Cardiac septum (tissue), 1 donor: ENCODE measurements at places on chromosomes 11 and 22.

DNA sequence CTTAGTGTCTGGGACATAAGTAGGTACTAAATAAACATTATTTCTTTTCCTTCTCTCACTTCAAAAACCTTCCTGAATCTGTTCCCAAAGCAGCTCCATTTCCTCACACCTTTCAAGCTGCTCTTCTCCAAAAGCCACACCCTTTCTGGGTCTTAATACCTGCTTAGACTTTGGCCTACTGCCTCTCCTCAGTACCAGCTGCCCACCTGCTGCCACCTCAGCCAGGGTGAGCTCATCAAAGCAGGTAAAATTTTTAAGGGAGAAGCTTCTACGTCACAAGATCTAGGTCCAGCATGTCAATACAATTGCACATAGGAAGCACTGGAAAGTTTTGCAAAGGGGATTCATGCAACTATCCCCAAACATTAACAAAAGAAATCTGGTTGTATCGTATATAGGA is 108.4 kb downstream of the RPL27A start:
- no peak for DNase-seq

DNA sequence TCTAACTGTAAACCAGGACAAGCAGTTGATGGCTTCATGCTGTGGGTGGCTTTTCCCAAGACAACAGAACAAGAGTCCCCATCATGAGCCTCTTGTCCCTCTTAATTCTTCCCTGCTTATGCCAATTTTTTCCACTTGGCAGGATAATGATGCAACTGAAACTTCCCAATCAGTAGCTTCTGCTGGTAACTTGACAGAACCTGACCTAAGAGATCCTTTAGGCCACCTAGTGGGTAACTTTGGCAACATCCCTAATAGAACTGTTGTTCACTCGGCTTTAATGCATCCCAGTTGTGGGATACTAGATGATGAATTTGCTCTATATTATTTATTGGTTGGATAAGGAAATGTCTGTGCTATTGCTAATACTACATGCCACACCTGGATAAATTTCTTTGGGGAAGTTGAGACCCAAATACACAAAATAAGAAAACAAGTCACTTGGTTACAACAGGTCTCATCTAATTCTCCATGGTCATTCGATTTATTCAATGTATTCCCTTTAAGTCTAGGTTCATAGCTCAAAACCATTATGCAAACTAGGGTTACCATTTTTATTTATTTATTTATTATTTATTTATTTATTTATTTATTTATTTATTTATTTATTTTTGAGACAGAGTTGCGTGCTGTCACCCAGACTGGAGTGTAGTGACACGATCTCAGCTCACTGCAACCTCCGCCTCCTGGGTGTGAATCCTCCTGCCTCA is 41.4 kb upstream of the NFAM1 start:
- DNase-seq: no peak

DNA sequence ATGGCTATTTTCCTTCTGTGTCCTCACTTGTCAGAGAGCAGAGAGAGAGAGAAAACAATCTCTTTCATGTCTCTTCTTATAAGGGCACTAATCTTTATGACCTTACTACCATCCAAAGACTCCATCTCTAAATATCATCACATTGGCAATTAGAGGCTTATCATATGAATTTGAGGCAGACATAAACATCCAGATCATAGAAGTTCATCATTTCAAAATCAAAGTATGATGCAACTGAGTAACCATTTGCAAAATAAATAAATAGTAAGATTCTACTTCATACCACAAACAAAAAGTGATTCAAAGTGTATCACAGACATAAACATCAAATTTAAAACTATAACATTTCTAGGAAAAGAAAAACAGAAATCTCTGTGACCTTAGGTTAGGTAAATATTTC is 504.7 kb upstream of the ARHGAP42 start:
- no peak for DNase-seq

DNA sequence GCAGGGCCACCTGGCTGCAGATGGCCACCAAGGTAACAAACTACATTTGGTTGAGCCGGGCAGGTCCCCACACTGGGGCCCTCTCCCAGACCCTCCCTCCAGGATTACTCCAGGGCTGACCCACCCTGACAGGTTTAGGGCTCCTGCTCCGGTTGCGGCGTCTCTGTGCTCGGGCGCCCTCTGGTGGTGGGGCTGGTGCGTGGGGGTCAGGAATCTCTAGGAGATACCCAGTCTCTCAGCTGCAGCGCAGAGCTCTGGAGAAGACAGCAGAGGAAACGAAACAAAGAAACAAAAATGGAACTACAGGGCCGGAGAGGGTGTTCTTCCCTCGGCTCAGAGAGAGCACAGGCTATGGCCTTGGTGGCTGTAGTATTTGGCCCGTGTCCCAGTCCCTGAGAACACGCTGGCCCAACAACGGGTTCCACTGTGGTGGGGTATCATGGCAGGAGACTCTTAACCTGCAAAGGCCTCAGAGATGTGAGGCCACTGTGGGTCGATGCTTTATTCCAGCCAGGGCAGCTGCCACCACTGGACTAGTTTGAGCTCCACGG is 2.4 kb downstream of the C11orf96 start:
- peak; percentile 91 for DNase-seq

- peak; percentile 78 for DNase-seq
Observed at GRCh38 chr22:31044262-31044861, 36.8 kb upstream of the SMTN start.

GRCh38 chr11:84396521-84396920 is 1110.4 kb upstream of the CCDC90B start:
- DNase-seq: no peak

- DNase-seq: peak; percentile 67
Observed at GRCh38 chr22:50727678-50728522, 10.1 kb upstream of the ACR start.

- DNase-seq: no peak
Observed at GRCh38 chr11:60263402-60263801, 17.1 kb upstream of the MS4A4A start.

DNA sequence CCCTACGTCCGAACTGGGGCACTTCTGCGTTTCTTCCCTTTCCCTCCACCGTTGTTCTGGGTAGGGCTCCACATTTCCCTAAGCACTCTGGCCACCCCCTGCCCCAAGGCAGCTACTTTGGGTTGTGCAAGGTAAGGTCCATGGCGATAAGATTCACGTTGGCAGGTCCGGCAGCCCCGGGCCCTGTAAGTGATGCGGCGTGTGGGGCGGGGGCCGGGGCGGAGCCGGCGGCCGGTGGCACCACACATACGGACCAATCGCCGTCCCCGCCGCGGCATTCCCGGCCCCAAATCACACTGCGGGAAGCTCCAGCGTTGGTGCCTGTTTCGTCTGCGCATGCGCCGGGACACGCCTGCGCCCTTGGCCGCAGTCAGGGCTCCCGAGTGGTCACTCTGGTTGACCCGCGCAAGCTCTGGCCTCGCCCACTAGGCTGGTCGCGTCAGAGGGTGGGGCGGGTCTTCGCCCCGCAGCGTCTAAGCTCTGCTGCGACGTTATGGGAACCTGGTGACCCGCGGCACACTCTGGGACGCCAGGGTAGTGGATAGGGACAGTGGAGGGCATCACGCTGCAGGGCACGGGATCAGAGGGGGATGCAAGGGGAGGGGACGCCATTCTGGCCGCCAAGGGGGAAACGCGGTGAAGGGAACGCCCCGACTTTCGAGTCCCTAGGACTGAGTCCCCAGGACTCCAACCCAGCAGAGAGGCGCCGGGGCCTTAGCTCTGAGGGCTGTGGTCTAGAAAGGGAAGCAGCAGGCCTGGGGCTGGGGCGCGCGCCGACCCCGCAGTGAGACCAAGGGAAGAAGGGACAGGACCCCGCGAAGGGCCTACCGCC is 1.6 kb downstream of the FADS1 start:
- peak; percentile 98 for DNase-seq

GRCh38 chr11:86849679-86850078 is 49.3 kb downstream of the PRSS23 start:
- DNase-seq: no peak

DNA sequence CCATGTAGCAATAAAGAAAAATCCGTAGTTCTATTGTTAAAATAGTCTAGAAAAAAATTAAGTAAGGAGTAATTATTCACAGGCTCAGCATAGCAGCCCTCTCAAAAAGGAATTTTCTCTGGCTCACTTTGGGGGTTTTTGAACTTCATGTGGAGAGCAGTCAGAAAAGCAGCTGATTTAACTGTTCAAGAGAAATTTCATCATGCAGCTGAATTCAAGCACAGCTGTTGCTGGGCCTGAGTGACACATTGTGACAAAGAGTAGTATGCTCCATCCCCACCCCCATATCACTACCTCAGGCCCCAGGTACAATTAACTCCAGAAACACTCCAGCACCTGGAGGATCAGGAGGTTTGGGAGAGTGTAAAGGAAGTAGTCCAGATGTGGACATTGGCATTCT is 272.1 kb downstream of the FAM76B start:
- no peak for DNase-seq

GRCh38 chr11:67593565-67593905 is 9.9 kb downstream of the GSTP1 start:
- DNase-seq: no peak

- no peak for DNase-seq
Observed at GRCh38 chr11:104917271-104918112, 19.2 kb upstream of the CASP12 start.

GRCh38 chr11:48008951-48009270 is 28.6 kb downstream of the PTPRJ start:
- DNase-seq: peak; percentile 14

DNA sequence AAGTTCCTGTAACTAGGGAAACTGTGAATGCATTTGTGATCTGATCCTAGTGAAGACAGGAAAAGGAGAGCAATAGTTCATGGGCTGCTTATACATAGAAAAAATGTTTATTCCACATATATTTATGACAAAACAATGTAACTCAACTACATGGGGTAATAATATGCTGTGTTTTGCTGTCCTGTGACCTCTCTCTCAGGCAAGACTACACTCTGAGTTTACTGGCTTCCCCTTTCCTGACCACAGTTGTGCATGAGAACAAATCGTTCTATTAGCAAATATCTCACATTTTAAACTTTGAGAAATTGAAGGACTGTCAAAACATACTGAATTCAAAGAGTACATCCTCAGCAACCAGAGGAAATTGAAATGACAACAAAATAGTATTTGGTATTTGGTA is 161.9 kb upstream of the TRPC6 start:
- DNase-seq: no peak

DNA sequence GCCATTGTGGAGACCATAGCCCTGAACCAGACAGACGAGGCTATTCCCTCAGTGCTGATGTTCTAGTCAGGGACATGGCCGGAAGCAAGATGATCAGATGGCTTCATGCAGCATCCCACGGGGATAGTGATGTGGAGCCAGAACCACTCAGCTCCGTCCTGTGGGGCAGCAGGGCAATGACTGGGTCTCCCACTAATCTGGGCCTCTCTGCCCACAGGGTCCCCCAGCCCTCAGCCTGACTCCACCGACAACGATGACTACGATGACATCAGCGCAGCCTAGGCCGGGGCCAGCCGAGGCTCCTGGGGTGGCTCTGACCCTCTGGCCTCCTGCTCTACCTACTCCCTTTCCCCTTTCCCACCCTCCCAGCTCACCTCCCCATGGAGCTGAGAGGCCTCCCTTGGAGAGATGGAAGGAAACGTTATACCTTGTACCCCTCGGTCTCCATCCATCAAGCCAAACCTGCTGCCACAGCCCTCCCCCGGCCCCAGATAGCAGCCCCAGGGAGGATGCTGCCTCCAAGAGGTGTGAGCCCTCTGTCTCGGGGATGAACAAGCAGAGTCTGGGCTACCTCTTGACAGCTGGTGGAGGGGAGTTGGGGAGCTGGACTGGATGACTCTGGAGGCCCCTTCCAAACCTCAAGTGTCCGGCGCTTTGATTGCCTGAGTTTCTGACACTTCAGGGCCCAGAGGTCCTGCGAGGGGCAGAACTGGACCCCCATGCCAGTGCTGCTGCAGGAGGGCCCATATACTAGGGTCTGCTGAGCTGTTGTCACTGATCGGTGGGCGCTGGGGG is 47.8 kb downstream of the CD6 start:
- peak; percentile 59 for DNase-seq

DNA sequence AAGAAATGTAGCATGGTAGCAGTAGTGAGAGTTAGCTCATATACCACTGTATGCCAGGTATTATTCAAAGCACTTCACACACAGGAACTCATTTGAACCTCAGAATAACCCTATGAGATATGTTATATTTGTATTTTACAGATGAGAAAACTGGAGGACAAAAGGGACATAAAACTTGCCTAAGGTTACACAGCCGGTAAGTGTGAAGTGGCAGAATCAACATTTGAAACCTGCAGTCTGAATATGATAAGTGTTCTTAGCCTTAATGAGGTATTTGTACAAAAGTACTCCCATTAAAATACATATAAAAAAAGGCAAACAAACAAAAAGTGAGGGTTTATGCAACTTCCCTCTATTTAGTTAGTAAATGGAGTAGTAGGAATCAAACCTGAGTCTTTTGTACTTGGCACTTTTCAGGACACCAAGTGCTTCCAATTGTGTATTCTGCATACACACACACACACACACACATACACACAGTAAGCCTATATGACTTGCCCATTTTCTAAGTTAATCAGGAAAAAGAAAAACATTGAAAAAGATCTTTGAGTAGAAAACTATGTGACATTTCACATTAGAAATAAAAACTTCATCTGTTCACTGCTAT is 223.9 kb upstream of the FOLH1 start:
- DNase-seq: no peak

DNA sequence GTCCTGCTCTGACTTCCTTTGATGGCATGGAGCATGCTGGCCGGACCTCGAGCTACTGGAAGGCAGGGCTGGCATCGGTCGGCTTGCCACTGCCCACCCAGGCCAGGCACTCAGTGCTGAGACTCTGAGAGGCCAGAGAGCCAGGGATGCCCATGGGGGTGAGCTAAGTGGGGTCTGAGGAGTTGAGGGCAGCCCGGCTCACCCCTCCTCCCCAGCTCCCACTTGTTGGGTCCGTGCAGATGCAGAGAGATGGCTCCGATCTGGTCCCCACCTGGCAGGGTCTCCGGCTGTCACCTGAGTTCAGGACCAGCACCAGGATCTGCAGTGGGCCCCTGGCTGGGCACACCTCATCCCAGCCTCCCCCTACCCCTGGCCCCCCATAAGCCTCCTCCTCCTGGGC is 13.3 kb downstream of the LSP1 start:
- no peak for DNase-seq

DNA sequence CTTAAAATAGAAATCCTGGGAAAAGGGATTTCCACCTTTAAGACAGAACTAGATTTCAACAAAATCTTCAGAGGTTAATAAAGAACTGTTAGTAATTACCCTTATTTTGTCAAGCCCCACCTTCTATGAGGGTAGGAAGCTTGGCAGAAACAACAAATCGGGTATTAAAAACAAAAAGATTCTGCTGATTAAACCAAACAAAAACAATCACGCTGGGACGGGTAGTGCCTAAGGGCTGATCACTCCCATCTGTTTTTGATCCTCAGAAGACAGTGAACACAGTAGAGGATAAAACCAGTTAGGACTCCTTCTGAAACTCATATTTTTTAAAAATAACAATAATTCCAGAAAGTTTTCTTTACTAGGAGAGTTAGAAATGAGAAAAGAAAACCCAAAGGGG is 441.3 kb upstream of the API5 start:
- DNase-seq: no peak
